Cerebellum (tissue), 4 donors: ENCODE measurements at places on chromosomes 4 and X. TPM values are rescaled to one million over a fixed set of nuclear protein-coding genes. Genes with fewer than 3 reads are reported as not detected.

Gene PPP2R2C
- total RNA-seq: 80.5 TPM

Gene SORBS2
- total RNA-seq: 90.4 TPM

Gene TLR1
- 3.8 TPM for total RNA-seq

Gene GATA1
- total RNA-seq: not detected

Gene DGKK
- 1.3 TPM for total RNA-seq

Gene NDST4
- 16.9 TPM for total RNA-seq

Gene SNCA
- 52.7 TPM for total RNA-seq

Gene NDUFC1
- 22.3 TPM for total RNA-seq

Gene HPGD
- 10.7 TPM for total RNA-seq

Gene EGF
- total RNA-seq: 0.45 TPM

Gene HPSE
- total RNA-seq: 1.7 TPM

Gene RWDD4
- 18.1 TPM for total RNA-seq

Gene IL3RA
- 2.4 TPM for total RNA-seq

Gene CLIC2
- total RNA-seq: 3.1 TPM

Gene NXF2B
- total RNA-seq: 0.36 TPM

Gene NDUFB11
- 37.2 TPM for total RNA-seq

Gene ANKRD37
- 14.2 TPM for total RNA-seq

Gene MAGEA2B
- not detected for total RNA-seq

Gene REPS2
- total RNA-seq: 16.2 TPM

Gene DRP2
- total RNA-seq: 8.1 TPM

Gene TRPC5OS
- total RNA-seq: not detected

Gene CBLL2
- not detected for total RNA-seq

Gene ATP1B4
- not detected for total RNA-seq

Gene AKAP4
- total RNA-seq: not detected

Gene C1QTNF7
- total RNA-seq: 1.5 TPM

Gene JAKMIP1
- 10.7 TPM for total RNA-seq

Gene UFSP2
- total RNA-seq: 36.9 TPM

Gene HSFX2
- 0.54 TPM for total RNA-seq

Gene RGN
- total RNA-seq: 7.0 TPM
